ENCODE measurements at places on chromosomes 11 and 22. TPM values are rescaled to one million over a fixed set of nuclear protein-coding genes. Genes with fewer than 3 reads are reported as not detected.

DNA sequence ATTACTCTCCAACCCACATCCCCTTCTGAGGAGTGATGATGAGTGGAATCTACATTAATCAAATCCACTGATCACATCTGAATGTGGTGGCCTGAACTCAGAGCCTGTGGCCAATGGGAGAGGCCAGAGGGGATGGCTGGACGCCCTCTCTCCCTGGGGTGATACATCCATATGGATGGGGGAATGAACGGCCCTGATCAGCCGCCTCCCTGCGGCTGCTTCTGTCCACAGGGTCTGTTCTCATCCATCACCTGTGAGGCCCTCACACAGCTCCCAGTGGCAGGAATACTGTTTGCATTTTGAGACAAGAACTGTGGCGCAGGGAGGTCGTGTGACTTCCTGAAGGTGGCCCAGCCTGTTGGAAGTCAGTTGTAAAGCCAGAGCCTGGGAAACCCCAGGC, 78.3 kb upstream of the SHISAL1 start:
- DNase-seq = peak; percentile 48

DNA sequence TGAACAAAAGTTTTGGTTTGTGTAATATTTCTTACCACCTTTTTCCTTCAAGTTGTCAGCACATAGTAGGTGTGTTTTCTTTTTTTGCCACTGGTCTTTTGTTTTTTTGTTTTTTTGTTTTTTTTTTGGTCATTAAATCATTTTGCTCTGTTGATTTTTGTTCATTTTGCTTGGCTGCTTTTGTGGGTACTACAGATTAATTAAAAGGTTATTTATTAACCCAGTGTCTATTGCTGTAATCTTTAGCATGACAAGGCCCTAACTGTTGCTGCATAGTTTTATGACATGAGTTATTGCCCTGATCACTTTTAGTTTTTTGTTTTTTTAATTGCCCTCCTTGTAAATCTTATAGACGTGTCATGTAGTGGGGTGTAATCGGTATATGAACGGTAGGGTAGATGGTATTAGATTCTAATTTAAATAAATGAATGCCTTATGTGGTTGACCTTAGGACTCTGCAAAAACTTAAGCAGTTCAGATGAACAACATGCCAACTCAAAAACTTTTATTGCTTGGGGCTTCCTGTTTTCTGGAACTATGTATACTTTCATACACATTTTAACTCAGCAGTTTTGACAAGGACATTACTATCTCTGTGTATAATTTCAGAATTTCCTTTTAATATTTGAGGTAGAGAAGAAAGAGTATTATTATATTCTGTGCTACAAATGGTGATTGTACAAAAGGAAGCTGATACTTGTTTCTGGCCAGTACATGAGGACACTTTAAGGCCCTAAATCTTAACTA, 7.9 kb downstream of the EWSR1 start:
- DNase-seq = no peak

The PHLDA2 gene
- 8.1 TPM for total RNA-seq

GRCh38 chr22:43455846-43456245, 44.0 kb downstream of the MPPED1 start:
- DNase-seq = peak; percentile 7

DNA sequence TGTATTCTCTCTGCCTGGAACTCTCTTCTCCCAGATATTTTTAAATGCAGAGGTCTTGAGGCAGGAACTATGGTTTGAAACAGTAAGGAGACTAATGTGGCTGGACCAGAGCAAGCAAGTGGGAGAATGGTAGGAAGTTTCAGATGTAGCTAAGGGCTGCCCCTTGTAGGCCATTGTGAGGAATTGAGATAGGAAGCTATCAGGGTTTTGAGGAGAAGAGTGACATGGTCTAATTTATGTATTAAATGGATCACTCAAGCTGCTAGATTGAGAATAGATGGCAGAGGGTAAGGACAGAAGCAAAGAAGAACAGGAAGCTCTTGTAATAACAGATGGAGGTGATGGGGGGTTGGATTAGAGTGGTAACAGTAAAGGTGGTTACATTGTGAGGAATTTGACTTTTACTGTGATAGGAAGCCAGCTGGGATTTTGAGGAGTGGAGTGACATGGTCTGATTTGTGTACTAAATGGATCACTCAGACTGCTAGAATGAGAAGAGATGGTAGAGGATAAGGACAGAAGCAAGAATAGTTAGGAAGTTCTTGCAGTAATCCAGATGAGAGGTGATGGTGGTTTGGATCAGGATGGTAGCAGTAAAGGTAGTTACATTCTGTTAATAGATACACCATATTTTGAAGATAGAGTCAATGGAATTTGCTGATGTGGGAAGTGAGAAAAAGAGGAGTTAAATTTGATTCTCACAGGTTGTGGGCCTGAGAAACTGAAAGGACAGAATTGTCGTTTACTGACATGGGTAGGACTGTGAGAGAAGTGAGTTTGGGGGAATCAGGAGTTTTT, 63.0 kb downstream of the HIPK3 start:
- no peak for DNase-seq

GRCh38 chr22:30582788-30583545, 8.5 kb upstream of the GAL3ST1 start:
- no peak for DNase-seq

GRCh38 chr11:45304111-45304991, 18.2 kb upstream of the SYT13 start:
- DNase-seq = no peak

DNA sequence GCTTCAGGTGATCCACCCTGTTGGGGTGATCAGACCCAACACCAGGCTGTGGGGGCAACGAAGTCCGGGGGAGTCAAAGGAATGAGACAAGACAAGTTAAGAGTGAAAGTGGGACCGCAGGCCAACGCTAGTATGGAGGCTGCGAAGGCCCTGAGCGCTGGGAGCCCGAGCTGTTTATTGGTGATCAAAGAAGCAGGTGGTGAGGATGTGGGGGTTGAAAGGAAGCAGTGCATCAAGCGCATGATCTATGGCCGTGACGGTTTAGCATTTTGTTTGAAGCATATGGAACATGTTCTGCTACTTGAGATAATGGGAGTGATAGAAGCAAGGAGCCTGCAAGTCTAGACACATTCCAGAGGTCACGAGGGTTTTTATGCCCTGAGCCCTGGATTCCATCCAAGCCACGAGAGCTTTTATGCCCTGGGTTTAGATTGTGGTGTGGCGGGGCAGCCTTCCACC, 49.5 kb downstream of the MCHR1 start:
- DNase-seq = no peak

Data from posterior vena cava (tissue), 2 donors.